ENCODE measurements at places on chromosomes 1 and 21.
A peak's percentile ranks its signal among the peaks of the same experiment; 100 is the strongest.

GRCh38 chr1:210620867-210621488 is 292.3 kb downstream of the HHAT start:
- no peak for DNase-seq

DNA sequence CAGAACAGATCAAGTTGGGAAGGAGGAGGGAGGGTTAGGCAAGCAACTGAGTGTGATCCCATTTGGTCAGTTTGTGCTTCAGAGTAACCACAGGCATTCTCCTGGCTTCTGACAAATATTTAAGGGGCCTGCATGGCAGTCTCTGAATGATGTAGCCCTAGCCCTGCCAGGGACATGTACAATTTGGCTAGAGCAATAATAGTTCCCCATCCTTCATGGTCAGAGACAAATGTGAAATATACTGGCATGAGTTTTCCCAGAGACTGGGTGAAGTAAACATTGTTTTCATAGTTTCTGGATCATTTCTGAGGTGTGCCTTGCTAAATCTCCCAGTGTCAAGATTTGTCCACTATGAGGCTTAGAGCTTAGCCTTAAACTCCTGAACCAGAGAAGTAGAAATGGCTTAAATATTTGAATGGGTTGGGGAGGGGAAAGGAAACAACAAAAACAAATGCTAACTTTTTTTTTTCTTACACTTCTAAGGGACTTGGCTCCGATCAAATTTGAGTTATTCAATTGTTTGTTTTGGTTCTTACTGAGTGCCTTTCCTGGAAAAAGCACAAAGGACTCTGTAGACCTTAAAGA is 42.0 kb upstream of the UBE2U start:
- DNase-seq, result no peak

GRCh38 chr1:199172171-199173124 is 533.6 kb downstream of the PTPRC start:
- no peak for DNase-seq

DNA sequence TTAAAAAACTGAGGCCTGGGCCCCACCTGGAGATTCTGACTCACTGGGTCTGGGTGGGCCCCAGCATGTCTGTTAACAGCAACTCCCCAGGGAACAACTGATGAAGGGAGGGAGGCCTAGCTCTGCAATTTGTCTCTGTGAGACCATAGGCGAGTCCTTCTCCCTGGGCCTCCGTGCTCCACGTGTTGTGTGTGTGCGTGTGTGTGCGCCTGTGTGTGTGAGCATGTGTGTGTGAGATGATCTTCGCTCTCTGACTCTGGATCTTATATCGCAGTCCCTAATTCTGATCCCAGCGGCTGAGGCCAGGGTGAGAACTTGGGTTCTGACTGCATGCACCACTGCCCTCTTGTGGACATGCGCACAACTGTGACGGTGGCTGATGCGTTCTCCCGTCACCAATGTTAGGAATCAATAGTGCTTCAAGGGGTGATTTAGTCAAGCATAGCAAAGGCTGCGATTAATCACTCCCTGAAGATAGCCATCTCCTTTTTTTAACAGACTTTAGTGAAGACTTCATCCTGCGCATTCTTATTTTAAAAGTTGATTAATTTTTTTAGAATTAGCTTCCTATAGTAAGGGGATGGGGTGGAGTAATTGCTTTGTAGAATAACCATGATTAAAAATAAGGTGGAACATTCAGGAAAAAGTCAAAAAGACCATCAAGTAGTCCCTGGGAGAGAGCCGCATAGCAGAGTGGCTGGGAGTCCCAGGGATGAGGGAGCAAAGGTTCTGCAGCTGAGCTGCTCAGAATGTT is 62.4 kb upstream of the USP24 start:
- peak; percentile 89 for DNase-seq
